ENCODE measurements at places on chromosomes 2 and 18.
A peak's percentile ranks its signal among the peaks of the same experiment; 100 is the strongest.

- no peak for DNase-seq
These were observed 6.9 kb upstream of the RALB start for GRCh38 chr2:120245520-120246332.

DNA sequence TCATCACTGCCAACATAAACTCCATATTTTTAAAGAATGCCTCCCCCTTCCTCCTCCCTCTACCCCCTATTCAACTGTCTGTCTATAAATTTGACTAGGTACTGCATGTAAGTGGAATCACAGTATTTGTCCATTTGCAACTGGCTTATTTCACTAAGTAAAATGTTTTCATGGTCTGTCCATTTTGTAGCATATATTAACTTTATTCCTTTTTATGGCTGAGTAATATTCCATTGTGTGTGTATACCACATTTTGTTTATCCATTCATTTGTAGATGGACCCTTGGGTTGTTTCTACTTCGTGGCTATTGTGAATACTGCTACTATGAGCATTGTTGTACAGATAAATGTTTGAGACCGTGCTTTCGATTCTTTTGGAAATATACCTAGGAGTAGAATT lies 10.7 kb downstream of the SEH1L start:
- DNase-seq: no peak

DNA sequence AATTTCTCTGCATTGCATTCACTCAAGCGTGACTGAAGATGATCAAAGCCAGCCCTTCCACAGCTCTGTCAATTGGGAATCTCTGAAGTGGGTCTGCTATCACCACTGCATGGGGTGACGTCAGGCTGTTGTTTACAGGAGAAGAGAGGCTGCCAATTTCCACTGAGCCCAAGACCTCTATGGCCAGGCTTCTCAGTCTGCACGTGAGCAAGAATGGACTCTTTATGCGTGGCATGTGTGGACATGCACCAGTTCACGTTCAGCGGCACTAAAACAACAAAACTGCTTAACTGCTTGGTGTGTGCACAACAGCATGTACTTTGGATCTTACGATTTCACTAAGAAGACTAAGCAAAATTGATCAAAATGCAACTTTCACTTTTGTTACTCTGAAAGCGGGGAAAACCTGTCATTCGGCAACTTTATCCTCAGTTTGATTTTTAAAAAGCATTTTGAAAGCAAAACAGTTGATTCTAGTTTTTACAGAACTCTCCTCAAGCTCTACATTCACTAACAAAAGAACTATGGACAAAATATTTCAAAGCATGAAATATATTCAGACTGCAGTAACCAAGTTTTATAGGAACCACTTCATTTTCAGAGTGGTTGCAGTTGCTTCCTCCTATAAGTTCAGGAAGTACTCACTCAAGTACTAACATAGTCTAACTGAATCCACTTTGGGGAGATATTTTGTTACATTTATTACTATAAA lies 77.0 kb upstream of the SERTAD2 start:
- DNase-seq: peak; percentile 50

- no peak for DNase-seq
These were observed 233.4 kb downstream of the NAPG start for GRCh38 chr18:10759241-10759640.

- DNase-seq: no peak
These were observed 17.3 kb upstream of the SPP2 start for GRCh38 chr2:234033174-234033573.

DNA sequence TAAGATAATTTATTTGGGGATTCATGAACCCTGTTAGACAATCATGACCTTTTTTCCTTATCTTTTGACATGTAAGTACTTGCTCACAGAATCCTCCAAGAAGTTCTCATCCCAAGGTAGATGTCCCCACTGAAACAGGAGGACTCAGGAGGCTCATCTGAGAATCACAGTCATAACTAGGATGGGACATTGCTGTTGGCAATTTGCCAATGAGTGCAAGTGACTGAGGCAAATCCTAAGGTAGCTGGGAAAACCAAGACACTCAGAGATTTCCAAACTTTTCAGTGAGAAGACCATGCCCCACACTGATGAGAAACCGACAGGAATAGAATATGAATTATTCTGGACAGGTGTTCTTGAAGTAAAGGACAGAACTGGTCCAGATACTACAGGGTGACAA lies 735.0 kb downstream of the TMEM182 start:
- DNase-seq: no peak

- no peak for DNase-seq
These were observed 41.3 kb upstream of the YPEL5 start for GRCh38 chr2:30105556-30105955.

DNA sequence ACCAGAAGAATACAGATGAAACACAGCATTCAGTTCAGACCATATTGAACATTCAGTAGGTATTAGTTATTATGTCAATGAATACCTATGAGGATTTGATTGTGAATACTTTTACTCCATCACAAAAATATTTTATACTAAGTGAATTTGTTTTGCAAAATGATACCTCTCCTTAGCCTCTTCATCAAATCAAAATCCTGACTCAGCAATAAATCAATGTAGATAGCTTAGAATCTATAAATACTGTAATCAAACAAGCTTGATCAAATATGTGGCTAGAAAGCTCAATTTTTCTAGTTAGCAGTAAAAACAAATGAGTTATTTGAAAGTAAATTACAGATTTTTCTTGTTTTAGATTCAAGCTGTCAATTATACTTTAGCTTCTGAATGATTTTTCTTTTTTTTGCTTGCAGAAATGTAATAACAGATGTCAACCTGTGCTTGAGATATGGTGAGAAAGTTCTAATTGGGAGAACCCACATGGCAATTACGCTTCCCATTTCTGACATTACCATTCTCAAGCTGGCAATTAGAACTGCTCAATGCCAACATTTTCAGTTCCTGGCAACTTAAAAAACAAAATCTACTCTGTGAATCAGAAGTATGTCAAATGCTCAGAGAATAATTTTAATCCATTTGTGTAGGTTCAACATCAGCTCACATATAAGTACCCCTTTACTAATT lies 109.6 kb downstream of the PRELID3A start:
- peak; percentile 26 for DNase-seq
